ENCODE measurements at places on chromosomes 2 and 18.

- no peak for DNase-seq
Measured at GRCh38 chr2:215283221-215283620, 28.6 kb upstream of the ATIC start.

DNA sequence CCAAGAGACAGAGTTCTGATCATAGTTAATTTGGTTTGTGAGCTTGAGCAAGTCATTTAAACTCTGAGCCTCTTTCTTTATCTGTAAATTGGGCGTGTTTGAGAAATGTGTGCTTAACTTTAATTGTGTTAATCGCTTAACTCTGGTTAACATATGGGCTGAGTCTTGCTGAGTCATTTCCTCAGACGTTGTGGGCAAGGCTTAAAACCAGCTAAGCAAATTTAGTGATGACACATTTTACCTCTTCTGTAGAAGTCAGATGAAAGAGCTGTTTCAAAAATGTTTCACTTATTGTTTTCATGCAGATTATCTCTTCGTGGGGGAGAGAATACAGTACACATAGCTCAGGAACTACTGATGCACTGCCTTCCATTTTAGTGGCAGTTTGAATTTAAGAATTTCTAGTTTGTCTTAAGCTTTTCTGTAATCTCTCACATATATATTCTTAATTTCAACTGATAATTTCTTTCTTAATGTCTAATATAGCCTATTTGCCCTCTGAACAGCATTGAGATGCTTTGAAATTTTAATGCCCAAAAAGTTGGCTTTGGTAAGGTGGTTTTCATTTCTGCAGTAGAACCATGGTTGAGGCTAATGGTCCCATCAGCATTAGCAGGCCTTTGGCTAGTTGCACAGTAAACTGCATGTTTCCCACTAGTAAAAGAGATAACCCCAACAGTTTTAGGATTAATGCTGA is 34.9 kb downstream of the RAB10 start:
- no peak for DNase-seq

GRCh38 chr2:10356439-10356811 is 53.7 kb downstream of the HPCAL1 start:
- DNase-seq, result peak; percentile 7

DNA sequence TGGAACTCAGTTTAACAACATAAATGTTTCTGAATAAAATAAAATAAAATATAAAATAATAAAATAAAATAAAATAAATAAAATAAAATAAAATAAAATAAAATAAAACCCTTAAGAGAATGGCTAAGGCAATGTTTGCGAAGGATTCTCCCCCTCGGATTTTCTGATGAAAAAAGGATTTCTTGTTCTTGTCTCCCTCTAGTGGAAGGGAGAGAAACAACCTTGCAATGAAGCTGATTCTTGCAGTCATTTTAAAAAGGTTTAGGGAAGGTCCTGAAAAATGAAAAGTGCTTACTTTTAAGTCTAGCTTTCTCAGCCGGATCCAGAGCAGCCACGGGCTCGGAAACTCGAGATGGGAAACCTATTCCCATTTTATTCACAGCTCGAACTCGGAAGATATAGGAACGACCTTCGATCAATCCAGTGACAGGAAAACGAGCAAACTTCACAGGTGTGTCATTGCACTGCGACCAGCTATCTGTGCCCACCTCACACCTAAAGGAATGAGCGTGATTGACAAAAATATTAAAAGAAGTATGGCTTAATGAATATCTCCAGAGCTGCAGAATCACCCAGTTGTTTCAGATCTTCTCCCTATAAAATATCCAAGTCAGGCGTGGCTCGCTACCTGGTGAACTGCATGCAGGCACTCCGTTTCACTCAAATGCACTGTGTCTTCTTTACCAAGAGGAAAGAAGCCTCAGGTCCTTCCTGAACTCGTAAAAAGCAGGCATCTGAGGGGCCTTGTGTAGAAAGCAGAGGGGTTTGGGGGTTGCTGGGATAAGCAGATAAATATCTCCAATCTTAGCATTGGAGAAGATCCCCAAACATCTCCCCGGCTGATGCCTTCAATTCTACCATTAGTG is 68.1 kb downstream of the MYOM1 start:
- peak; percentile 10 for DNase-seq

DNA sequence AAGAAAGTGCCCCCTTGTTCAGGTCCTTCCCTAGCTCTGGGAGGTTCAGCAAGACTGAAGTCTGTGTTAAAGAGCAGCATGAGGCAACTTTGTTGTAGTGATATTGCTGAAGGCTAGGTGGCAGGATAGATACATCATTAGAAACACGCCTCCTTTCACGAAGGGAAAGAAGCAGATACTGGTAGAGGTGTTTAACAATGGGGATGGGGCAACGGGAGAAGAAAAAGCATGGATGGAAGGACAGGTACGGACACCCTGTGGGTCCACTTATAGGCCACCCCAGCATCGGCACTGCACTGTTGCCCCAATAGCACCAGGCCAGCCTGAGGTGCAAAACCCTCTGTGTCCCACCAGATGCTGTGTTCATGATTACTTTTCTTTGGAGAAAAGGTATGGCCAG is 3.5 kb upstream of the IGFBP5 start:
- peak; percentile 66 for DNase-seq

Measured in NCI-H2029 (cell line).